ENCODE measurements at places on chromosomes 13 and 19. TPM values are rescaled to one million over a fixed set of nuclear protein-coding genes. Genes with fewer than 3 reads are reported as not detected.

The CKAP2 gene
- total RNA-seq = 4.2 TPM

The CEACAM3 gene
- not detected for total RNA-seq

The ETV2 gene
- 0.82 TPM for total RNA-seq

The ZNF793 gene
- total RNA-seq = 3.5 TPM

The PSG3 gene
- total RNA-seq = not detected

The SIGLEC5 gene
- not detected for total RNA-seq

GRCh38 chr19:1065606-1066109 is 1.3 kb upstream of the ARHGAP45 start:
- DNase-seq = no peak

DNA sequence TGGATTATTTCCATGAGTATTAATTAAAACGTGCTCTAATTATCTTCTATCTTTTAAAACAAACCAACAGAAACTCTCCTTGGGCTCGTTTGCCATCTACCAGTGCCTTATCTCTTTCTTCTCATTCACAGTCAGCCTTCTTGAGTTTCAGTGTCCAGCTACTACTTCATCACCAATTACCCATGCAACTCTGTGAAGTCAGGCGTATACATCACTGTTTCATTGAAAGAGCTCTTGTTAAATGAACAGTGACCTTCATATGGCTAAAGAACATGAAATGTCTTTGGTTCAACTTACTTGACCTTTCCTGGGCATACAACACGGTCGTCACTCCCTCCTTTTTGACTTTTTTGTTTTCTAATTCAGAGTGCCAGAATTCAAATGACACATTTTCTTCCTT is 5.2 kb upstream of the IFT88 start:
- no peak for DNase-seq

DNA sequence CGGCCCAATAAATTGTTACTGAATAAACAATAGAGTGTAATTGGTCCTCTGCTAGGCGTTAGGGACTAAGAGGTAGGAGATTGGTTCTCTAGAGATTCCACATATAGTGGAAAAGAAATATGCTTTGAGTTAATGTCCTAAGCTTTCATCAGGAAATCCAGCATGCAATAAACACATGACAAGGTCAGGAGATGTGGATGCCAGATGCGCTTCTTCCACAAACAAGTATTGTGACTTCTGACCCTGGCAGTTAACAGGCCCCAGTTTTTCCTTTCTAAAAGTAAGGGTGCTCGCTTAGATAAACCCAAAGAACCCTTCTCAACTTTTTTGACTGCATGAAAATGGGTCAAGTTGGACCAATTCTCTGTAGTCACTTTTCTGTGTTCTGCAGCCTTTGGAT is 146.5 kb upstream of the SOX21 start:
- no peak for DNase-seq

DNA sequence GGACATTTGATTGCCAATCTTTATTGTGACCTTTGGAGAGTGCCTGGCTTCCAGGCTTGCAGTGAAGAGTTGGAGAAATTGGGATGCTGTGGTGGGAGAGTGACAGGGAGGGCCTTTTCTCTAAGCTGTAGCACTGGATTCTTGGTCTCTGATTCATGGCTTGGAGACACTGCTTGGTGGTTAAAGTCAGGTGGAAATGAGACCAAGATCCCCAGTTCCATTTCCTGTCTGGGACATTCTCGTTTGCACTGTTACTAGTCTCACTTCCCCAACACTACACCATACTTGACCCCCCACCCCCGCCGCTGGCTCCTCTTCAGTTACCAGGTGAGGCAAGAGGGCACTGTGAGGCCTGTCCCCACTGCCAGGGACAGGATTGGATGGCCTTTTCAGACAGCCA is 2.9 kb downstream of the SUPT5H start:
- no peak for DNase-seq

DNA sequence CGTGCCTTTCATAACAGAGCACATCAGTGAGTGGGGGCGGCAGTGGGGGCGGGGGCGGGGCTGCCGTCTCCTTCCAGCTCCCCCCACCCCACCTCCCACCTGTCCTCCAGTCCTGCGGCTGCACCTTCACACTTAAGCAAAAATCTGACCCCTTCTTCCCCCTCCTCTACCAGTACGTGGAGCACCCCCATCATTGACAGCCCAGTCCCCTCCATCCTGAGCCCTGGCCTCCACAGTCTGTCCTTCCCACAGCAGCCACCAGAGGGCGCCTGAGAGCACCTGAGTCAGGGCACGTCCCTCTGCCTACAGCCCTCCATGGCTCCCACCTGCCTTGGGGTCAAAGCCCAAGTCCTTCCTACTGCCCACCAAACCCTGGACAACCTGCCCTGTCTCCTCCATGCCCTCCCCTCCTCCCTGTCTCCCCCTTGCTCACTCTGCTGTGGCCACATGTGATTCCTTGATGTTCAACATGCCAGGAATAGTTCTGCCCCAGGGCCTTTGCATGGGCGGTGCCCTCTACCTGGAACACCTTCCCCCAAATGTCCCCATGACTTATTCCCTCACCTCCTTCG is 4.0 kb downstream of the EBI3 start:
- peak; percentile 40 for DNase-seq

DNA sequence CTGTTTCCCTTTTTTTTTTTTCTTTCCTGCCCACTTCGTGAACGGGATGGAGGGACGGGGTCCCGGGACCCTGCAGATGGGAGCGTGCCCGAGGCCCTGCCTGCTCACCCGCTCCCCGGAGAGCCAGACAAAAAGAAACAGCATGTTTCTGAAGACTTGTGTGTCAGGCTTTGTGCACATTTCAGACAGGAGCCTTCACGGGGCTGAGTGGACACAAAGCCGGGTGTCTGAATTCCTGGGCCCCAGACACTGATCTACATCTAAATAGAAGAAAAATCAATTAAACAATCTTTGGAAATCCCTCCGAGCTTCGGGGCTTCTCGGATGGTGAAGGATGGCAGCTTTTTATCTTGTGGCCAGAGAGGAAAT is 4.2 kb downstream of the PGPEP1 start:
- DNase-seq = no peak

DNA sequence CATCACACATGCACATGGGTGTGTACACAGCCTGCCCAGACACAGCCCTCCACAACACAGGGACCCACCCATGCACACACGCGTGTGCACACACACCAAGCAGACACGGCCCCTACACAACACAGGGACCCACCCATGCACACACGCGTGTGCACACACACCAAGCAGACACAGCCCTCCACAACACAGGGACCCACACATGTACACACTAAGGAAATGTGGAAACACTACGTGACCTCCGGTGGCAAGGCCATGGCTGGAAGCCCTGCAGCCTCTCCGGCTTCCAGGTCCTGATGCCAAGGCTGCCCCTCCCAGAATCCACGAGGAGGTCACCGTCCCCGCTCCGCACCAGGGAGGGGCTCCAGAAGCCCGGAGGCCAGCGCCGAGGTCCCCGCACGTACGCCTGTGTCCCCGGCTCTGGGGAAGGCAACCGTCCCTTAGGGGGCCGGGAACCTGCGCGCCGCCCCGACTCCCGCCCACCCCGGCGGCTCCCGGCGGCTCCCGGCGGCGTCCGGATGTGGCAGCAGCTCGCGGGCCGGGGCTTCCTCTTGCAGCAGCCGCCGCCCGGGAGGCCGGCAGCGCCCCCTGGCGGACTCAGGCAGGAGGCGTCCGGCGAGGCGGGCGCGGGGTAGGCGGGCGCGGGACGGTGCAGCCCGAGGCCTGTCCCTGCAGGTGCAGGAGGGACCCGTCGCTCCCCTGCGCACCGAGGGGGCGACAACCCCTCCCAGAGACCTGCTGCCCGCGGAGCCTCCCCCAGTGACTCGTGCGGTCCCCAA is 29.8 kb upstream of the GRTP1 start:
- peak; percentile 37 for DNase-seq

- DNase-seq = no peak
Observed at GRCh38 chr13:33251131-33251661, 34.4 kb downstream of the STARD13 start.

DNA sequence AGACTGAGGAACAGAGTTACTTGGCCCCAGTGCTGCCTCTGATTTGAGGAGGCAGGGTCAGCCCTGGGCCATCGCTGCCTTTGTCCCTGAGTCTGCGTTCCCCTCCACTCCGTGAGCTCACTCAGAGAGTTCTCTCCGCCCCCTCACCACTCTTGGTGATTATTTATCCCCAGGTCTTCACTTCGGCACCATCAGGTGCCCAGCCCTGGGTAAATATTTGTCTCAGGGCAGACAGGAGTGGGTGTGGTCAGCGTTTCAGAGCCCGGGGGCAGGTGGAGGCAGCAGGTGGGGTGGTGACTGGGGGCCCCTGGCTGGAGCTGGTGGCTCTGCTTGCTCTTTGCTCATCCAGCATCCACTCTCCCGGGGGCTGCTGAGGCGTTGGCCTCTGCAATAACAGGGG is 20.6 kb downstream of the PPP1R37 start:
- no peak for DNase-seq

GRCh38 chr13:111911121-111911720 is 155.7 kb upstream of the SOX1 start:
- no peak for DNase-seq

- no peak for DNase-seq
Observed at GRCh38 chr19:37845932-37846331, 60.5 kb downstream of the WDR87 start.

DNA sequence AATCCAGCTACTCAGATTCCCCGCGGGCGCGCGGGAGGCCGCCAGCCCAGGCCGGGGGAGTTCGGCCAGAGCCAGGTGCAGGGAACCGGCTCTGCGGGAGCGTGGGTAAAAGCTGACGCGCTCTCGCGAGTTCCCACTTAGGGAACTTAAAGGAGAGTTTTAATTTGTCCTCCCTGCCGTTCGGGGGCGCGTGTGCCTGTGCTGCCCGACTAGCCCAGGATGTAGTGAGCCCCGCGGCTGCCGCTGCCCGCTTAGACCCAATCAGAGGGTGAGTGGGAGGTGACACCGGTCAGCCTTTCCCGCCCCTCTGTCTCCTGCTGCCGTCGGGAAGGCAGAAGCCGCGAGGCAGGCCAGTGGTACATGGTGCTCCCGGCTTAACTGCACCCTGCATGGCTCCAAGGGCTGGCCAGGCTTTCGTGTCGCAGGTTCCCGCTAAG is 36.0 kb upstream of the NEK3 start:
- DNase-seq = peak; percentile 25

- DNase-seq = no peak
Observed at GRCh38 chr19:10667867-10668266, 13.7 kb downstream of the ILF3 start.

DNA sequence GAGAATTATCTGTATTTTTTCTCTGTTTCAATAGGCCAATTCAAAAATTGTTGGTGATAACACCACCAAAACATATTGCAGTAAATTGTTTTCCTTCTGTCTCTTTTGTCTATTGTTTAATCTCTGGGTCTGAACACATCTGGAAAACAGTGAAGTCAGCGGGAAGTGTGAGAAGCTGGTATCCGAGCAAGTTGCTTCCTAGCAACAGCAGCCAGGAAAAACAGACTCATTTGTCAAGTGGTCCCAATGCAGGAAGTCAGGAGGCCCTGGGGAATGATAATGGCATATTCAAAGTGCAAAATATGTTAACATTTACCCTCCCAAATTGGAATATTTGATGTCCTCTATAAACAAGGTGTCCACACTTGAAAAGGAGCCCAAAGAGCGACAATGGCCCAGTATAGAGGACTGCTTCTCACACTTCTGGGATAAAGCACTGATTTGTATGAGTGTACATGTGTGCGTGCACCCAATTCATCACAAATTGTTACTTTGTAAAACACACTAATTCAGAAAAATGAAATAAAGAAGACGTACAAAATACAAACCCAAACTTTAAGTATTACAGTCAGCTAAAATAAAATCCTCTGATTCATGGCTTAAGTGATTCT is 515.0 kb downstream of the TBC1D4 start:
- DNase-seq = no peak

- no peak for DNase-seq
Observed at GRCh38 chr13:109605846-109606245, 180.5 kb downstream of the IRS2 start.

DNA sequence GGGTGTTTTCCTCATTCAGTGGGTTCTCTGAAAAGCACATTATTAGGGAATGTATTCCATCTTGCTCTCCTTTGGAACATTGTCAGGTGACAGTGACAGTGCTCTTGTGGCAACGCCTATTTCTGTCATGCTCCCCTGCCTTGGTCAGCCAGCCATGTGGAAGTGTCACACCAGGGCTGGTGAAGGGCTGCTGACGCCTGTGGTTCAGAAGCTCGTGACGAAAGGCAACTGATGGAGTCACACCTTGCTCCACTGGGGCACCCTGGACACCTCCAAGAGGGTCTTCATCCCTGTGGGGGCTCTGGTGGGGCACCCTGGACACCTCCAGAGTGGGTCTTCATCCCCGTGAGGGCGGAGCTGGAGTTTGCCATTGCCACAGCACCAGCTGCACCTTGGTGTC is 68.9 kb upstream of the GPR183 start:
- no peak for DNase-seq

- no peak for DNase-seq
Observed at GRCh38 chr13:45303026-45303425, 38.0 kb downstream of the TPT1 start.

DNA sequence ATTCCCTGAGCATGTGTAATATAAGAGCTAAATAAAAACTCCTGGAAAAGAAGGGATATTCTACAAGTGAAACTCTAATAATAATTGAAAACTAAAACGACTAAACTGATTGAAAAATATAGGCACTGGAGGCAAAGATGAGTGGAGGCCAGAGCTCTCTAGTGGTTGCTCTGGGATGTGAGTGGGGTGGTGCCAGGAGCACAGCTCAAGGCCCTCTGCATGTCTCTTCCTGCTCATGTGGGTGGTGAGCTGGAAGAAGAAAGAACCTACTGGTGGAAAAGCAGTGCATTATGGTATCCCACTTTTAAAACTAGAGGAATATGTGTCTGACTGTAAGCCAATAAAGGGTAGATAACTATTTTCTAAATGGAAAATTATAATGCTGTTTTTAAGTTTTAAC is 15.8 kb upstream of the ARHGEF7 start:
- no peak for DNase-seq

GRCh38 chr13:97422118-97423054 is 11.6 kb upstream of the RAP2A start:
- DNase-seq = no peak

DNA sequence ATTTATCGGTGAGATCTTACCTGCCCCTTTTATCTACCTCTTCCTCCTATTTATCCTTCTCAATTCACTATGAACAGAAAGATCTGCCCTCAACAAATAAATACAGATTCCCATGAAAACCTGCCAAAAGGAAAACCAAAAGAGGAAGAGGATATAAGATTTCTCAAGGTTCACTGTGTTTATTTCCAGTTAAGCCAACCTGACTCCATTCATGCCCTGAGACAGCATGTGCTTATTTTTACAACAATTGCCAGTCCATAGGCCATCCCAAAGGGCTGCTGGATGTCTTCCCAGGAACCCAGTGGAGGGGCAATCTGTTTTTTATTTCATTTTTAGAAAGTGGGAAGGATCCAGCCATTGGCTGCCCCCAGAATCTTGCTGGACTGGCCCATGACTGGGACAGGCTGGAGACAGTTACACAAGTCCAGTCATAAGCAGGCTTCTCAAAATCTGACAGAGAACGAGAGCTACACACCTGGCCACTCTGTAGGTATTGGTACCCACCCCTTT is 209.1 kb downstream of the IRS2 start:
- DNase-seq = no peak

All from omental fat pad (tissue), 4 donors.